ENCODE measurements at places on chromosomes 12 and 14.

DNA sequence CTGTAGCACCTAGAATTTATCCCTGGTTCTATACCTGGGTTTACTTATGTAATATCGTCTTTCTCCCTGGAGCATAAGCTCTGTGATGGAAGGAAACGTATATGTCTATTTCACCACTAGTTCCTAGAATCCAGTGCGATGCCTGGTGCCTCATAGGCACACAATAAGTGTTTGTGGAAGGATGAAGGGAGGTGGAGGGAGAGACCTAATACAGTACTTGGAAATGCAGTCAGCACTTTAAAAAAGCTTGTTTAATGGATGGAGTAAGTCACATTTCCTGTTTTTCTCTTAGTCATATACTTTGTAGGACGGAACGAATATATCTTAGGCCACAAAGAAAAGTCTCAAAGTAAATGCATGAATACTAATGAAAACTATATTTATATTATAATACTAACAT is 186.5 kb upstream of the HMGA2 start:
- DNase-seq: no peak

DNA sequence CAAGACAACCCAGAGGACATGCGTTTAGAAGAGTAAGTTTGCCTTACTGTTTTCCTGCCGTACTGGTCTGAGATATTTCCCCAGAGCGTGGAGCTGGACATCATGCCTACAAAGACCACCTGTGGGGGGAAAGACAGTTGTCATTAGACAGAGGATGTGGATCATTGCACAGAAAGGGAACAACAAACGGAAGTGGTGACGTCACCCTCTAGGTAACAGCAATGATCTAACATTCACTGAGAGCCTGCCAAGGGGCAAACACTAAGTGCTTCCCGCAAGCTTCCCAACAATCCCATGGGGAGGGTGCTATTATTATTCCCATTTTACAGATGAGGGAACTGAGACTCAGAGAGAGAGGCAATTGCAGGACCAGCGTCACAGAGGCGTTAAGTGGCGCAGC is 48.5 kb downstream of the SVOP start:
- no peak for DNase-seq

DNA sequence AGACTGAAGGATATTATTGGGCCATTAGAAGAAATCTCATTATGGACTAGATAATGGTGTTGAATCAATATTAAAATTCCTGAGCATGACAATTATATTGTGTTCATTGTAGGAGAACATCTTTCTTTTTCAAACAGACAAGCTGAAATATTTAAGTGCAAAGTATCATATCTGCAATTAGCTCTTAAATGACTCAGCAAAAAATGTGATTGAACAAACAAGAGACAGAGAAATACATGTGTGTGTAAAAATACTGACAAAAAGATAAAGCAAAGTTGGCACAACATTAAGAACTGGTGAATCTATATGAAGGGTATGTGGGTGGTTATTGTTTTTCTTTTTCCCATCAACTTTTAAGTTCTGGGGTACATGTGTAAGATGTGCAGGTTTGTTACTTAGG is 9.5 kb downstream of the CEP290 start:
- no peak for DNase-seq

- no peak for DNase-seq
Measured at GRCh38 chr14:32121948-32122347, 44.8 kb downstream of the ARHGAP5 start.

DNA sequence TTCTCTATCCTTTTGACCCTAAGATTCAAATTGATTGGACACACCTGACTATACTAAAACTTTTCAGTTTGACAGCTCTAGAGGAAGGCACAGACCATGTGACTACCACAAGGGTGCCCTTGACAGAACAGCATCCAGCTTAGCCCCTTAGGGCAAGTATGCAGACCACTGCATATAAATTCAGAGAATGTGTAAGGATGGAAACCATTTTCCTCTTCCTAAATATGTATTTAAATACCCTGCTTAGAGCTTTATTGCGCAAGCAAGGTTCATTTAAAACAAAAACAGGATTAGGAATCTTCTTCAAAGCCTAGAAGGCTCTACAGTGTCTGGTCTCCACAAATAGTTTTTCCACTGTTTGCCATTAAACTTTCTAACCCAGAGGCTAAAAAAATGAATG is 202.8 kb downstream of the MED13L start:
- DNase-seq: no peak

DNA sequence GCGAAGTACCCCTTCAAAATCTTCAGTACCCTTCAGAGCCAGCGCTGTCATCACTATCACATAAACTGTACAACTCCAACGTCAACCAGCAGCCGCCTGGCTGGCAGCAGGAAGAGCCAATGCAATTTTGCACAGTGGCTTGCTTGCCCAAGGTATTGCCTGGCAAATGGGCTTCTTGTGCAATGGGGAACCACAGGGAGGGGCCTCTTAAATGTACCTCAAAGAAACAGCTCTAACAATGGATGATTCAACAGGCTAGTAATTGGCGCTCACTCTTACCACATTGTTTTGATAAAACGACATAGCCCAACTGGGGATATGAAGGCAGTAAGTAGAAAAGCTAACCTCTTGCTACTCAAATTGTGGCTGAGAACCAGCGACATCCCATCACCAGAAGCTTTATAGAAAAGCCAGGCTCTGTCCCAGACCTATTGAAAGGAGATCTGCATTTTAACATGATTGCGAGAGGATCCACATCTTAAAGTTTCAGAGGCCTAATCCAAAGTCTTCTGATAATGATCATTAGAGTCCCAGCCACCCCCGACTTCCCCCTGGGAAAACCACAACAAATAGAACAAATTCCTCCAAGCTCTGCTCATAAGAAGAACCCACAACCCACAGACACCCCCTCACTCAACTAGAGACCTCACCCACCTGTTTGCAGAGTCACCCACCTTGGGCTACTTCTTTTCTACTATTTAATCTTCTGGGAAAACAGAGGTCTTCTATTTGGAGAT is 125.3 kb upstream of the HIF1A start:
- DNase-seq: no peak

GRCh38 chr12:122893208-122894153 is 2.4 kb downstream of the VPS37B start:
- no peak for DNase-seq

GRCh38 chr14:80271389-80271788 is 60.1 kb upstream of the DIO2 start:
- DNase-seq: no peak

GRCh38 chr12:120156315-120157259 is 37.9 kb downstream of the GCN1 start:
- no peak for DNase-seq

GRCh38 chr14:103133210-103134140 is 10.2 kb downstream of the TNFAIP2 start:
- no peak for DNase-seq

DNA sequence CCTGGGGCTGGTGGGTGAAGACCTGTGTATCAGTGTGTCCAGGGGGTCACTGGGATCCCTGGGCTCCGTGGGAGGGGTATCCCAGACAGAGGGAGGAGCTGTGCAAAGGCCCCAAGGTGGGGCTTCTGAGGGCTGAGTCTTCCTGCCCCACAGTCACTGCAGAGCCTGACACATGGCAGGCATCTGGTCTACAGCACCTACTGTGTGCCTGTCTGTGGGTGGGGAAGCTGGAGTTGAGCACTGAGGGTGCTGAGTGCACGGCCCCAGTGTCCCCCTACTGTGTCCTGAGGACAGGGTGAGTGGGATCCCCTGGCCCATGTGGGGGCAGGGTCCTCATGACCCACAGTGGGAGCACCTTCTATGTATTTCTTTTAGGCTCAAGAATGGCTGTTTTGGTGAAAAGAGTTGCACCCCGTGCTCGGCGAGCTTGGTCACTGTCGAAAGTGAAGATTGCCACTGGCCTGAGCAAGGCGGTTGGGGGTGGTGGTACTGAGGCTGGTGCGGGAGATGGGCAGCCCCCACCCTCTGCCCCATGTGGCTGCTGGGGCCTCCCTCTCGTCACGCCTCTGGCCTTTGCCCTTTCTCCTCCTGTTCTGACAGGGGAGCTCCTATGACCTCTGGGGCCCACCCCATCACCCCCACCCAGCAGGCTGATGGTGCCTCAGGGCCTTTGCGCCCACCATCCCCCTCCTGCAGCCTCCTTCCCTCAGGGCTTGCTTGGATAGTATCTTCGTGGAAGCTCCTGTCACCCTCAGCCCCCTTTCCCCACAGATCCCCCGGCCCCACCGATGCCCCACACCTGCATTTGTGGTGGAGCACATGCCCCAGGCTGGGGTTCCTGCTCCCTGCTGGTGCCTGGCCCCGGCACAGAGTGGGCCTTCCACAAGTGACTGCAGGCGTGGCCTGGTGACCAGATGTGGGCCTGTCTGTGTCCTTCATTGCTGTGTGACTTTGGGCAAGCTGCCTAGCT is 55.8 kb downstream of the BEGAIN start:
- DNase-seq: no peak

DNA sequence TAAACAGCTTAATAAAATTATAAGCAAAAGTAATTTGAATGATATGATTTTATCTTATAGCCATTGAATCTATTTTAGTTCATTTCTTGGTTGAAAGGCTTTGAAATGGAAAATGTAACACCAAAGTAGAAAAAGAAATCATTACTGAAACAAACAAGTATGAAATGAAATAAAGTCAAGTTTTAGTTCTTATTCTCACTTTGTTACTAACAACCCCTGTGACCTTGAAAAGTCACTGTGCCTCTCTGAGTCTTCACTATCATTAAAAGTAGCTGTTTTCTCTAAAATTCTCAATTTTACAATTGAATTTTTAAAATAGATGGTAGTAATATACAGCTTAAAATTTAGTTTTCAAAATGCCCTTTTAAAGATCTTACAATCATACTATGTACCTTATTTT is 32.4 kb upstream of the SLC17A8 start:
- DNase-seq: no peak

- DNase-seq: no peak
Measured at GRCh38 chr12:116207274-116207673, 70.2 kb downstream of the MED13L start.

- DNase-seq: no peak
Measured at GRCh38 chr14:82398256-82398655, 864.6 kb upstream of the SEL1L start.

DNA sequence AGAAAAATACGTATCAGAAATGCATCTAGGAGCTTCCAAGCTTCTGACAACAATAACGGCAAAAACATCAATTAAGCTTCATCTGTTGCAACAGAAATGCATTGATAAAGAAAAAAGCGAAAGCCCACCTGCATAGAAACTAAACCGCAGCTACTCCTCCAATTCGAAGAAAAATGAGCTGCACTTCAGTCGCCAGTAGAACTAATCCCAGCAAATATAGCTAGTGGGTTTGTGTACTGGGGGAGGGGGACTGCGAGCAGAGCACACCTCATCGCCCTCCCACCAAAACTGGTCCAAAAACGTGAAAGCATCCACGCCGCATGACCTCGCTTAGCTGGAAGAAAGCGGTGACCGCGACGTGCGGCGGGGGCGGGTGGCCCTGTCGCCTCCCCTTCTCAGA is 1.2 kb downstream of the SLC35F4 start:
- DNase-seq: no peak

- DNase-seq: no peak
Measured at GRCh38 chr12:62668782-62669181, 202.2 kb downstream of the MON2 start.

DNA sequence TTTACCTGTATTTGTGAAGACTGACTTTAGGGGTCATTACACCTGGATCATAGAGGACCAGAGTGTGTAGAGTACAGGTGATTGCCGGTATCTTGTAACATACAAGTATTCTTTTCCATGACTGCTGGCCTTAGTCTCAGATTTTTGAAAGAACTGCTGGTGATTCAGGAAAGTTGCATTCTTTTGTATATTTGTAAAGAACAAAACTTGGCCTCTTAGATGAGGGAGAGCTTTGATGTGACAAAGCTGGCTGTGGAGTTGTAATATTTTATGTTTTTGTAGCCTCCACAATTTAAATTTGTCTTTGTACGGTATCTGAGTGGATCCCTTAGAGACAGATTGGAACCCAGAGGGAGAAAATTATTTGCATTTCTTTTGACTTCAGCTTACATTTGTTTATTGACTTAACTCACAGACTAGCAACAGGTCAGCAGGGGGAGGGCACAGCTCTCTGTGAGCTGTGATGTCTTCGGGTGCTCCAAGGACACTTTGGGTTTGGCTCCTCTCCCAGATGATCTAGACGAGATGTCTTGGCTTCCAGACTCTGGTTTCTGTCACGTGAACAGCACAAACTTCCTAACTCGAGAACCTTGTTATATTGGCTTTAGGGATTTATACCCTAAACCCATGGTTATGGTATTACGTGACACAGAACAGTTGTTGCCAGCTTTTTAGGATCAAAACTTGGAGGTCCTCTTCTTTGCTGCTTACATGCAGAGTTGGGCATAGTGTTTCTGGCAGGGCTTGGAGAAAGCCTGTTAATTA is 65.9 kb downstream of the DAAM1 start:
- no peak for DNase-seq

DNA sequence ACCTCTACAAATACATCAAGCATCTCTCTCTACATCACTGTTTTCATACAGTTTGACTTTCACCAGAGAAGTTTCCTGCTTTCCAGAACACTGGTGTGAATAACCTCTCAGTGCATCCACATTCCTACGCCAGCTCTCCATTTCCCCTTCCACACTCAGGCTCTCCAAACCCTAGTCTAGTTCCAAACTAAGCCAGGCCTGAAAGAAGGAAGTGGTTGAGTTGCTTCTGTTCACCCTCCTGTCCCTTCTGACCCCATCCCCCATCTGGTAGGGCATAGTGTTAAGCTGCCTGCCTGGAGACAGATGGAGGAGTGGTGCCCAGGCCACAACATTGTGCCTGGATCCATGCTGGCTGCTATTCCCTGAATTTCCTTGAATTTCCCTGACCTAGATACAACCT is 132.4 kb downstream of the GPR65 start:
- no peak for DNase-seq

DNA sequence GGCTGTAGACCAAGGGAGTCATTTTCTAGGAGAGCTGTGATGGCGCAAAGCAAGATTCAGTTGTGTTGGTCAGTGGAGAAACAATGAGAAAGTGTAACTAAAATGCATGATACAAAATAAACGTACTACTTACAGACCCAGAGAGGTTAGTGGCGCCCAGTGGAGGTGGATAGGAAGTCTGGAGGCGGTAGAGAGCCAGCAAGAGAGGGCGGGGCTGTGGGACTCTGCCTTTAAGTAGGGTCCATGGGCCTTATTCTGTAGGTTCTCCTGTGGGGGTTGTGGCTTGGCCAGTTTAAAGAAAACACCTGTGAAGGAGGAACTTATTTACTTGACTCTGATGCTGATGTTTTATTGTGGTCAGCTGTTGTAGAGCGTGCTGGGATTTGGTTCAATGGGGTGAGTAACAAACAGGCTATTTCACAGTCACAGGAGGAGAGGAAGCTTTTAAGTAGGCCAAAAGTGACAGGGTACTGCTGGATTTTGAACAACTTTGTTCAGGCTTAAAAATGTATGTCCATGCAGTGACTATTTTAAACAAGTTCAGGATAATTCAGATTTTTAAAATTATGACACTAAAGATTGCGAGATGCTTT is 1097.7 kb downstream of the TMTC2 start:
- no peak for DNase-seq

DNA sequence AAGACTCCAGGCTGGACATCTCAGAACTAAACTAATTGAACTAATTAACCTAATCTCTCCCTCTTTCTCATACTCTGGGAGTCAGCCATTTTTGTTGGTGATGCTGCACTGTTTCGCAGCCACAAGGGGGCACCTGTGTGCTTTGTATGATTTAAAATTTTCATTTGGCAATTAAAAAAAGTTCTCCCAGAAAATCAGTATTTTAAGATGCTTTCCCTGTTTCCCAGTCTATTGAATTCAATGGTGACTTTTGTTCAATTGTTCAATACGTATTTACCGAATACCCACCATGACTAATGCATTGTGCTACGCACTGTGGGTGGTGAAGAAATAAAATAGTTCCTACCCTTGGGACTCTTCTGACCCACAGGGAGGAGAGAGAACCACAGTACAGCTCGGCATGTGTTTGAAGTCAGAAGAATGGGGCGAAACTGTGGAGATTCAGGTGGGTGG is 63.7 kb downstream of the ZNF664 start:
- DNase-seq: no peak

All from iPS DF 19.7 (cell line).